ENCODE measurements at places on chromosomes 2 and 18.

- DNase-seq: no peak
Observed at GRCh38 chr2:110869472-110870446, 137.4 kb downstream of the ACOXL start.

GRCh38 chr2:24893934-24894333 lies 26.1 kb downstream of the ADCY3 start:
- no peak for DNase-seq

DNA sequence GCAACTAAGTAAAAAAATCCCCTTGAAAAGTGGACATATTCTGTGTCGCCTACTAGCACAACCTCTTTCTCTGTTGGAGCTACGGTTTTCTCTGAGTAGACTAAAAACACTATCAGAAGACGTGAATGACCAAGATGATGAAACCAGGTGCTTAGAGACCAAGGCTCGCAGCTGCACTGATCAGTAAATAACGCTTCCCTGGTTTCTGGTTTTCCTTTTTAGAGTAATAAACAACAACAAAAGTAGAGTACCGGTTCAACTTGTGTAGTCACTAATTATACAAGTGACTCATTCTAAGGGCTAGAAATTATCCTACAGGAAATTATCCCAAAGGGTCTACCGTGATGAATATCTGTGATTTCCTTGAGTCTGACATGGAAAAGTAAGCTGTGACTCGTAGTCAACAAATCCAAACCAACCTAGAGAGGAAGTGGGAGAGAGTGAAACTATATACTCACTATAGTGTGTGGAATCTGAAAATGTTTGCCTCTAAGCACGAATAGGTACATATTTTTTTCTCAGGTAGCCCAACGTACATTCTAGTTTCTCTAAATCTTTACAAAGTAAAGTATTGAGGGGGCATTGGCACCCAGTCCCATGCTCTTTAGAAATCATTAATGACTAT lies 17.8 kb downstream of the RASGRP3 start:
- DNase-seq: no peak

GRCh38 chr2:98777076-98777475 lies 46.1 kb upstream of the MGAT4A start:
- DNase-seq: no peak

- no peak for DNase-seq
Observed at GRCh38 chr2:234459401-234460009, 37.4 kb downstream of the ARL4C start.

- DNase-seq: no peak
Observed at GRCh38 chr2:149877074-149877473, 289.5 kb upstream of the MMADHC start.

- no peak for DNase-seq
Observed at GRCh38 chr2:124610866-124611265, 585.8 kb downstream of the CNTNAP5 start.

GRCh38 chr2:235588750-235589149 lies 94.9 kb downstream of the AGAP1 start:
- no peak for DNase-seq

DNA sequence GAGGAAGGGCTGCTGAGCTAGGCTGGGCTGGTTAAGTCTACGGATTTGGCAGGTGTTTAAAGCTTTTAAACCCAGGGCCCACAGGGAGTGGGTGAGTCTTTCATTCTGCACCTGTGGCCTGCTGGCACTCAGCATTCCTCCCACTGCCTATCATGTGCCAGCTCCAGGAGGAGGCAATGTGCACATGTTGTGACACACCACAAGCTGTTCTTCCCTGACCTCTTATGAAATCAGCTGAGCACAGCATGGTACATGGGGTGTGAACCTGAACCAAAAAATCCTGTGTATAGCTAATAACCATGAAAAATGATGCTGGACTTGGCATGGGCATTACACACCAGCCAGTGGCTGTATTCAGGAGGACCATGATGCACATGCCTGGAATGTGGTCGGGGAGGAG lies 297.9 kb upstream of the MMADHC start:
- DNase-seq: no peak

DNA sequence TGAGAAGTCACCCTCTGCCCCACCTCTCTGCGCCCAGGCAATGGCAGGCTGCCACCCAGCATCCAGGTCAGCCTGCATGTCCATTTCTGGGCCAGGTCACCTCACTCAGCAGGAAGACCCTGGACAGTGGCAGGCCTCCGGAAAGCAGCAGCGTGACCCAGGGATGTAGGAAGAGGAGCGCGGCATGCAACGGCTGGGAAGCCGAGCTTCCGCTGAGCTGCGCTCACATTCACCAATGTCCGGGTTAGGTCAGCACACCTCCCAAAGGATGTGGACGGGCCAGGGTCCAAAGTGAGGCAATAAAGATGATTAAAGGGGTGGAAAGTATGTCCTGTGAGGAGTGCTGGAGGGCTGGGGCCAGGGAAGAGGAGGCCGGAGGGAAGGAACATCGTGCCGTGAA lies 174.5 kb downstream of the CTIF start:
- no peak for DNase-seq

GRCh38 chr18:31825772-31826171 lies 65.1 kb upstream of the SLC25A52 start:
- no peak for DNase-seq

- DNase-seq: no peak
Observed at GRCh38 chr2:221767106-221768012, 195.3 kb upstream of the EPHA4 start.

- DNase-seq: no peak
Observed at GRCh38 chr18:22814329-22814703, 118.8 kb upstream of the RBBP8 start.

- DNase-seq: no peak
Observed at GRCh38 chr18:8001711-8002301, 434.7 kb downstream of the PTPRM start.

DNA sequence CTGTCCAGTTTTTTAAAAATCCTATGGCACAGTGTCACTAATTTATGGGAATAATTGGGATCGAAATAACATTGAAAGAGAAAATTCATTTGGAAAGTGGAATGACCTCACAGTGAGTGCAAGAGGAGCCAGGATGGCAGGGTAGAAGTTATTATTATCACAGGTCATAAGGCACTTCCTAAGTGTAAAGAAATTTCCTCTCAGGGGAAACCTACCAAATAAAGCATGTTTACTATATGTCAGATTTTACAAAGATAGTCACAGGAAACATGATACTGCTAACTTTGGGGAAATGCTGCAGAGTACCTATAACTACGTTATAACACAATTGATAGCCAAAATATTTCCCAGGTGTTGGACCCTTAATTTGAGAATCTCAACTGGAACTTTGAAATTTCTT lies 226.3 kb upstream of the SMAD7 start:
- no peak for DNase-seq

DNA sequence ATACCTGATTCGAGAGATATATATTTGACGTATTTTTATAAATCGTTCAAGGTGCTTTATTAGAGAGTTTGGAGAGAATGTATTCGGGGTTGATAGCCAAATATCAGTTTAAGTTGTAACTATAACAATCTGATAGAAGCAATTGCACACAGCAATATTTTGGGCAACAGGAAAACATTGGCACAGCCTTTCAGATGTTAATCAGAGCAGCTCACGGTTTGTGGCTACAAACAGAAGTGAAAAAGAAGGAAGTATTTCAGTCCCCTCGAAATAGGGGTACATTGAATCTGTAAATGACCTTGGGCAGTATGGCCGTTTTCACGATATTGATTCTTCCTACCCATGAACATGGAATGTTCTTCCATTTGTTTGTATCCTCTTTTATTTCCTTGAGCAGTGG lies 20.6 kb downstream of the SERPINB10 start:
- DNase-seq: no peak

GRCh38 chr2:30796699-30797098 lies 10.5 kb downstream of the CAPN13 start:
- no peak for DNase-seq

DNA sequence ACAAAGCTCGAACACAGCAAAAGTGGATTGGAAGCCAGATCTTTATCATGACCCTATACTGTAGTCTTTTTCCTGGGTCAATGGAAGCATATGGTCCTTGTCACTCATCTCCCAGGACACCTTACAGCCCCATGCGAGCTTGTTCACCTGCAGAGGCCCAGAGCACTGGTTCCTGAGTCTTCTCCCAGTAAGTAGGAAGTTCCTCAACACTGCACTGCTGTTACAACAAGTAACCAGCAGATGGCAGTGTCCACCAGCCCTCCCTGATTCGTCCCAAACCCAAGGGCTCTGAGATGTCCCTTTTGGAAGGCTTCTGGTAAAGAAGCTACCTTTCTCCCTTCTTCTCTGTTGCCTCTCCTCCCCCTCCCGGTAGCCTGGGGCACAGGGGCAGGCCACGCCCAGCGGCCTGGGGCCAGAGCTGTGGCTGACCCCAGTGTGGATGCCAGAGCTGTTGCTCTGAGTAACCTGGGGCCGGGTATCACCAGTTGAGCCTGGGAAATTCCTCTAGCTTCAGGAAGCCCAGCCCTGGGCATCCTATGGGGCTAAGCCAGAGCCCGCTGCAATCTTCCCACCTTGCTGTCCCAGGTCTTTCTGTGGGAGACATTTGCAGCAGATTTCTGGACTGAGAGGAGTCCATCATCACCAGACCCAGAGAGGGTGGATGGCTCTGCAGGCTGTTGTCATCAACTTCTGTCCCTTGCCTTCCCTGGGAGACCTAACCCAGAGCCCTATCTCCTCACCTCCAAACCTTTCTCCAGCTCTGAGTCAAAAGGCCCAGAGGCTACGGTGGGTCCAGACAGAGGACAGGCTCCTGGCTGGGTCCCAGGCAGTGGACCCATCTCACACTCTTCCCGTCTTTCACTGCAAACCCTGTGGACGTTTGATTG lies 5.3 kb upstream of the GDF7 start:
- no peak for DNase-seq

- no peak for DNase-seq
Observed at GRCh38 chr2:47636176-47636575, 146.8 kb upstream of the MSH6 start.

DNA sequence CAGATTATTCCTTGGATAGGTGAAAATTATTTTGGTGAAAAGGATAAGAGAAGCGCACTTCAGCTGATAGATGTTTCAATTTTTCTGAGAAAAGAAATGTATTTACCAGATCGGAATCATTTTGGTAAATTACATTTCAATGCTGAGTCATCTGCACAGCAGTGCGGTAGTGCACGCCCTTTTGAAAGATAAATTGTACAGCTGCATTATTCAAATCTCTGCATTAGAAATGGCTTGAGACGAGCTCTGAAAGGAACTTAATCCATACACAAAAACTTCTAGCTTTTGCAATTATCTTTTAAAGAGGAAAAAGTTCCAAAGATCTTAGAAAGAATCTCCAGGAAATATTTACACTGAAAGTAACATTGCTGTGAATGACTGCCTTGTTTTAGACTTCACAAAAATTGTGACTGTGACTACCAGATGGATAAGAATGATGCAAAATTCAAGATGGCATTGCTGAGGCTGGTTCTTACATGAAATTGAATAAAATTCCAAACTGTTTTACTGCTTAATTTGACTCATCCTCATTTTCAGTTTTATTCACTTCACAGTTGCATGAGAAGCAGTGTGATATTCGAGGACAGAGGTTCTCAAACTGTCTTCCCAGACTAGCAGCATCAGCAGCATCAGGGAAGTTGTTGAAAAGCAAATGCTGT lies 161.7 kb downstream of the RND3 start:
- no peak for DNase-seq

GRCh38 chr2:202203348-202203747 lies 35.0 kb downstream of the SUMO1 start:
- no peak for DNase-seq

- DNase-seq: no peak
Observed at GRCh38 chr2:208466151-208466919, 59.7 kb downstream of the PTH2R start.

DNA sequence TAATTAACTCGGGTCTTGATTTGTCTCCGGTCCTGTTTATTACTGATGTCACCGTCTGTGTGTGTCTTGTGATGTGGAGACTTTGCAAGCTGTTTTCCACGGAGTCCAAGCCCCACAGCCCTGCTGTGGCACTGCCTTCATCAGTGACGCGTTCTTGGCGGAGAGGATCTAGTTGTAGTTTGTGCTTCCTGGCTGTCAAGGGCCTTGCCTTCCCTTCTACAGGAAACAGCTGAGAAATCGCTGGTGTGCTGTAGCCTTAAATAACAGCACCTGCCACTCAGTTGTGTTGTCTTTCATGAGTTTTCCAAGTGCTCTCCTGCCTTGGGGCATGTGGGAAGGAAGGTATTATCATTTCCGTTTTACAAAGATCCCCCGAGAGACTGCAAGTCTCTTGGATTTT lies 26.3 kb downstream of the CTIF start:
- no peak for DNase-seq

DNA sequence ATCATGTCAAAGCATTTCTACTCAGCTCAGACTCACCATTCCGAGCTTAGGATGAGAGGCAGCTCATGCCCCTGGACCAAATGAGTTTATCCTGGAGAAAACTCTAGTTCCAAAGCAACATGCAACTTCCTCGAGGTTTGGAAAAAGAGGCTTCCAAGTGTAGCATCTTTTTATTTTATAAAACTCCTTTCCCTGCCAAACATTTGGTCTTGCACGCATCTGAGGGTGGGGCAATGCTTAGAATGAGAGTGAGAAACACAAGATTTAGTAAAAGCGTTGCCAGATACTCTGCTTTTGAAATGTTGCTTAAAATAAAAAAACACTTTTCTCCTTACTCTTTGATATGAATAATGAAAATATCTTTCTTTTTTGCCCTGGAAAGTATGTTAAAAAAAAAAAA lies 151.5 kb downstream of the NCKAP5 start:
- DNase-seq: no peak

DNA sequence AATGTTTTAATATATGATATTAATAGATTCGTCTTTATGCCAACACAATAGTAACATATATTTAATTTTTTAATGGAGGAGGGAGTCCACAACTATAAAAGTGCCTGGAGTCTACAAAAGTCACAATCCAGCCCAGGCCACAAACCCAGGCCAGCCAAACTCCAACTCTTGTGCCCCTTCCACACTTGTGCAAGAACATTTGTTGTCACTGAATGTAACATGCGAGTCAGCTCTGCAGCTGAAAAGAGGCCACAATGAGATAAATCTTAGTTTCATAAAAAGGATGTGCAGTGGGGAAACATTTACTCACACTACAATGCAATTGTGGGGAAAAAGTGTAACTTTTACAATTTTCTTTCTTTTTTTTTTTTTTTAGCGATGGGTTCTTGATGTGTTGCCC lies 110.8 kb downstream of the MCFD2 start:
- DNase-seq: no peak

Data from stimulated activated CD8-positive, alpha-beta memory T cell treated with anti-CD3 and anti-CD28 coated beads, Interleukin-15, amount 100 ng/mL, for 24 hours (primary cell).